CD4-positive, alpha-beta T cell (primary cell): ENCODE measurements at places on chromosomes 7 and 10.

GRCh38 chr7:73865738-73866445 lies 4.9 kb downstream of the TMEM270 start:
- DNase-seq = no peak

DNA sequence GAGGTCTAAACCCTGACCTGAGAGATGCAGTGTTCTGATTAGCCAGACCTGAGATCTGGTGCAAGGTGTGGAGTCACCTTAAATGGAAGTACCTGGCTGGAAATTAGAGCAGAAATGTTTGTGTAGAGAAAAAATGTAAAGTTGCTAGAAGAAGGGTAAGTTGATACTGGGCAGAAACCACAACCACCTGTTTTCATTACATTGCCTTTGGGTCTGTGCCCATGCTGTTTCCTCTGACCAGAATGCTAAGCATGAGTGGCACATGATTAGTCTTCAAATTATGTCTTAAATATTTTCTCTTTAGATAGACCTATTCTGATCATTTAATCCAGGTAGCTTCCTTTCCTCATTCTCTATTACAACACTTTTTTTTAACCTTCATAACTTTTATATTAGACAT lies 69.0 kb downstream of the CASD1 start:
- no peak for DNase-seq

DNA sequence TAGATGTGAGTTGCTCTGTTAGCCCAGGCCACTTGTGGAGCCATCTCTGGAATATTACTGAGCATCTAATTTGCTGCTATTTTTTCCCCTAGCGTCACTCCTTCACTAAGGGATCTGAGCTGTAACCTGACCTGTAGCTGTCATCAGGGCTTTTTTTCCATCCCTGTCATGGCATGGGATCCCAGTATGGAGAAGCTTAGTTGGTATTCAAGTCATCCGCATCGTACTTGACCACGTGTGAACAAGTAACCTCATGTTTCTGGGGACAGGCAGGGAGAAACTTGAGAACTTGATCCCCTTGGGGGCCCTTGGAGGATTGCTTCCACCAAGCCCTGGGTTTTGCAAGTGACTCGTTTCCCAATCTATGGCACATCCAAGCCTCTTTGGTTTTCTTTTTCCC lies 474.4 kb upstream of the GALNT17 start:
- no peak for DNase-seq

DNA sequence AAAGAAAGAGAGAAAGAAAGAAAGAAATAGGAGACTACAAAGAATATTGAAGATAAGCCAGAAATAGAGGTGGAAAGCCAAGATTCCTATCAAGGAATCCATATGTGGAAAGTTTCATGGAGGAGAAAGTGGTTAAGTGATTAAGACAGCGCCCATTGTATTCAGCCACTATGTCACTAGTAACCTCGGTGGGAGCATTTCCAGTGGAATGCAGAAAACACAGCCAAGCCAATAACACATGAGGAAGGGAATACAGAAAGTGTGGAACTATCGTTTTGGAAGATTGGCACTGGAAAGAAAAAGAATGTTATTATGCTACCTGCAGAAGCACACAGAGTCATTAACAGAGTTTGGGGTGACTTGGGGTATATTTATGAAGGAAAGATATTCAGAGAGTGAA lies 2.7 kb downstream of the MGAM2 start:
- DNase-seq = no peak

GRCh38 chr10:98267069-98267893 lies 713 bp downstream of the LOXL4 start:
- DNase-seq = no peak

DNA sequence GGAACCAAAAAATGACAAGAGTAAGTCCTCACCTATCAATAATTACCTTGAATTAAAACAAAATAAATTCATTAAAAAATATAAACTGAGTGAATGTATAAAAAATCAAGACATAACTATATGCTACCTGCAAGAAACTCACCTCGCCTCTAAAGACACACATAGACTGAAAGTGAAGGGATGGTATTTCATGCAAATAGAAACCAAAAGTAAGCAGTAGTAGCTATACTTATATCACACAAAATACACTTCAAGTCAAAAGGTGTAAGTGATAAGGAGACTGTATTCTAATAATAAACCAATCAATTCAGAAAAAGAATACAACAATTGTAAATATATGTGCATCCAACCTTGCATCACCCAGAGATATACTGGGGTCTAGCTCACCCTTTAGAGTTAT lies 332.6 kb downstream of the SH2D4B start:
- DNase-seq = no peak

DNA sequence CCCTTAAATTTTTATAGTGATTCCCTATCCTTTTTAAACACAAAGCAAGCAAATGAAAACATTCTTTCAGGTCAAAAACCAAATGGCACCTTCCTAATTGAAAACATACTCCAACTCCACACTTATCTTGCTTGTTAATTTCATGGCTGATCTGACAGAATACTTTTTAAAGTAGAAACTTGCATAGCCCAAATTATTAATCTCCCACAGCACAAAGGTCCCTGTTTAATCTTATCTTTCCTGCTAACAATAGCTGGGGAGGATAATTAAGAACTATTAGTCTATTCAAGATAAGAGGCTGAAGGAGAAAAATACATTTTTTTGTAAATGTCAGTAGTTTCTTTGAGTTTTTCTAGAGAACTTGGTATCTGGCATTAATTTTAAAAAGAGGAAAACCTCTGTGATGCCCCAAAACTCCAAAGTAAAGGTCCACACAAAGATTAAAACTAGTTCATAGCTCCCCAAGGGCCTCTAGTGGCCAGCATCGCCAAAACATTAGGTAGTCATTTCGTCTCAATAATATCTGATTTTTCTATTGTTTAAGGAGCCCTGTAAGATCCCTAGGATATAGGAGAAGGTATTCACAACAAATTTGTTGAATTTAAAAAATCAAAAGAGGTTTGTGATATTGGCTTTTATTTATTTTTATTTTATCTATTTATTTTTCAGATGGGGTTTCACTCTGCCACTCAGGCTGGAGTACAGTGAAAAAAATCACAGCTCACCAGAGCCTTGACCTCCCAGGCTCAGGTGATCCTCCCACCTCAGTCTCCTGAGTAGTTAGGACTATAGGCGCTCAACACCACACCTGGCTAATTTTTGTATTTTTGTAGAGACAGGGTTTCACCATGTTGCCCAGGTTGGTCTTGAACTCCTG lies 14.7 kb downstream of the CDNF start:
- peak; percentile 37 for DNase-seq

DNA sequence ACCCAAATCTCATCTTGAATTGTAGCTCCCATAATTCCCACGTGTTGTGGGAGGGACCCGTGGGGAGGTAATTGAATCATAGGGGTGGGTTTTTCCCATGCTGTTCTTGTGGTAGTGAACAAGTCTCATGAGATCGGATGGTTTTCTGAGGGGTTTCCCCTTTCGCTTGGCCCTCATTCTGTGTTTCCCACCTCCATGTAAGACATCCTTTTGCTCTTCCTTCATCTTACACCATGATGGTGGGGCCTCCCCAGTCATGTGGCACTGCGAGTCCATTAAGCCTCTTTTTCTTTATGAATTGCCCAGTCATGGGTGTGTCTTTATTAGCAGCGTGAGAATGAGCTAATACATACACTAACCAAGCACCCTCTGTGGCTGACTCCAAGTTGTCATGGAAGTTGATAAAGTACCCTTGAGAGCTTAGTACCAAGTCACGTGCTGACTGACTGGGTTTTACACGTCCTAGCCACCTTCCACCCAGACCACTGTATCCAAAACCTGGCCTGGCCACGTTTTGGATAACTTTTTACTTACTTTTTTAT lies 614.4 kb downstream of the SDK1 start:
- no peak for DNase-seq

- no peak for DNase-seq
Observed at GRCh38 chr10:5595994-5596471, 70.4 kb downstream of the ASB13 start.

DNA sequence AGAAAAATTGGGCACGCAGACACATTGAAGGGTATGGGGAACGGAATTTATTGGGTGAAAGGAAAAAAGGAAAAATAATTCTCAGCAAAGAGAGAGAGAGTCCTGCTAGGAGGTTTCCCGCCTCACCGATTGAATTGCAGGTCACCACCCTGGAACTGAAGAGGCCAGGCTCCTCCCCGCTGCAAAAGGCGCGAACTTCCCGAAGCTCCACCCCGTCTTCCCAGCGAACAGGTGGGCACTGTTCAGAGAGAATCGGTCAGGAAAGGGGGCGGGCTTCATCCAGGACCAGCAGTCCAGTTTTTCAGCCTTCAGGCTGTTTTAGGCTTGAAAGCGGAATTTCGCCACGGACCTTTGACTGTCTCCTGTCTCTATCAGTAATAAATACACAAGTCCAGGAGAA lies 27.3 kb upstream of the CADPS2 start:
- DNase-seq = no peak

GRCh38 chr7:84248267-84248666 lies 53.7 kb upstream of the SEMA3A start:
- DNase-seq = no peak

DNA sequence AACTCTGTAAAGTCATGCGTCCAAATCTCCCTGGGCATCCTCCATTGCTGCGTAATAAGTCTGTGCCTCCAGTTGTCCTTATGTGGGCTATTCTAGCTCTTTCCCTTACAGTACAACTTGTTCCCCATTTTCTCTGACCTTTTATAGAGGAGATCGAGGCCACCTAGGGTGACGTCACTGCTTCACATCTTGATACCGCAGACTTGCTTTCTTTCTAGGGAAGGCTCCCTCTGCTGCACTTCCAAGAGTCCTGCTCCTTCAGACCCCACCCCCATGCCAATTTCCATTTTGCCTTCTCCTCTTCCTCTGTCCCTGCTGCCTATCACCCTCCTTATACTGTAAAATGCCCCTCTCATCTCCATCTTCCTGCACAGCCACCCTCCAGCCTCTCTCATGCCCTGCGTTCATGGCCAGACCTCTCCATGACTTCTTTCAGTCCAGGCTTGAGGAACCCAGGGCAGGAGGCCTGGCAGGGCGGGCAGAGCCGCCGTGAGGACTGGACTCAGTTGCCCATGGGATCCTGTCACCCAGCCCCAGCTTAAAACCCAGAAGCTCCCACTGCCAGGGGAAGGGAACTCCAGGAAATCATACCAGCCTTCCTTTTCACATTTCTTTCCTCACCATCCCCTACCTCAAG lies 57.5 kb downstream of the CAMK1D start:
- no peak for DNase-seq

- no peak for DNase-seq
Observed at GRCh38 chr7:69845721-69846495, 247.6 kb downstream of the AUTS2 start.

GRCh38 chr10:129775681-129776080 lies 188.4 kb downstream of the EBF3 start:
- no peak for DNase-seq

GRCh38 chr7:149799397-149800168 lies 26.2 kb upstream of the ZNF467 start:
- DNase-seq = peak; percentile 62

DNA sequence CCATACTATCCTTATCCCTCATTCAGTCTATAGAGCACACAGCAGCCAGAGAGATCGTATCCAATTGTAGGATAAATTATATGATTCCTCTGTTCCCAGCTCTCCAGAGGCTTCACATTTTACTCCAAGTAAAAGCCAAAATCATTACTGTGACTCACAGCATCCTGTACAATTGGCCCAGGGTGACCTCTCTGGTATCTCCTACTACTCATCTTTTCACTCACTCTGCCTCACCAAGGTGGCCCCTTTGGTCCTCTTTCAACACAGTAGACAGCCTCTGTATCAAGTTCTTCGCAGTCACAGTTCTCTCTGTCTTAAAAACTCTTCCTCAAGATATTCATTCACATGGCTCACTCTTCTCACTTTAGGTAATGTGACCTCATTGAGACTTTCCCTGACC lies 72.6 kb upstream of the LSM8 start:
- DNase-seq = no peak

GRCh38 chr7:158710651-158711102 lies 6.1 kb upstream of the NCAPG2 start:
- DNase-seq = no peak

- DNase-seq = peak; percentile 42
Observed at GRCh38 chr7:143205560-143206293, 16.1 kb upstream of the TAS2R40 start.

- no peak for DNase-seq
Observed at GRCh38 chr7:111662386-111662785, 100.1 kb upstream of the IMMP2L start.

- no peak for DNase-seq
Observed at GRCh38 chr10:130481936-130482335, 345.7 kb downstream of the GLRX3 start.

DNA sequence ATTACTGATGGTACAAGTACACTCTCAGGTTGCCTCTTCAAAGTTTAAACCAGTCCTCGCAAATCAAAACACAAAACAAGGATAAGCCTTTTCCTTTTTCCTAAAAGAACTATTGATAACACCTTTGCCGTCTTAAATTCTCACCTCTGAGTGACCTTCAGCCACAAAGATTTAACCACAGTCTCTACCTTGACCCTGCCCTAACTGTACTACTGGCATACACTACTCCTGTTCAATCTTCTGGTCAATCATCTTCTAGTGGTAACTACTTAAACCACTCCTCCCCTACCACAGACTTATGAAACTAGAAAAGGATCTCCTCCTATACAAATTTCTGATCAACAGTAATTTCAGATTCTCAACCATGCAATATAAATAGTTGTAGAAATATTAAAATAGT lies 15.1 kb downstream of the UPF2 start:
- no peak for DNase-seq

DNA sequence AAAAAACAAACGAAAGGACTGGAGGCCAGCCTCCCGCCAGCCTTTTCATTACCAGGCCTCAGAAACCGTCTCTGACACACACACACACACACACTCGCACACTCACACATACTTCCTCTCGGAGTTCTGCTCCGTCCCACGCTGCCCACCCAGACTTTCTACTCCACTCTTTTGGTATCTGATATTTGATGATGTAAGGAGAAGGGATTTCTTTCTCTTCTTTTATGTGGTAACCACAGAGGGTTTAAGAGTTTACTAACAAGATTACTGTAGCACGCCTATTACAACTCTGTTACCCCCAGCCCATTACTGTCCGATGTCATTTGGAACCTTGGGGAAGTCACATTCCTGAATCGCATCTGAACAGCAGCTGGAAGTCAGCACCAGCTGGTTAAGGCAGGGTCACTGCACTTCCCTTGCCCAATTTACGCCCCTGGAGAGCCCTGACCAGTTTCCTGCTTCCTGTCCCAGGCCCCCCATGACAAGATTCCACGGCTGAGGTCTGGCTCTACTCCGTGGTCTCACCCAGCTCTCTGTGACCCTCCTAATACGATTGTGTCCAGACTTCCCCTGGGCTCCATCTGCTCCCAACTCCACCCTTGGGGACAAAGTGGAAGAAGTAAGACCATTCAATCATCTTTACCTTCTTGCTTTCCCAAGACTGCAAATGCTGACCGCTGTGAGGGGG lies 1.1 kb downstream of the DENND2A start:
- no peak for DNase-seq
